ENCODE measurements at places on chromosomes 6 and 20.

DNA sequence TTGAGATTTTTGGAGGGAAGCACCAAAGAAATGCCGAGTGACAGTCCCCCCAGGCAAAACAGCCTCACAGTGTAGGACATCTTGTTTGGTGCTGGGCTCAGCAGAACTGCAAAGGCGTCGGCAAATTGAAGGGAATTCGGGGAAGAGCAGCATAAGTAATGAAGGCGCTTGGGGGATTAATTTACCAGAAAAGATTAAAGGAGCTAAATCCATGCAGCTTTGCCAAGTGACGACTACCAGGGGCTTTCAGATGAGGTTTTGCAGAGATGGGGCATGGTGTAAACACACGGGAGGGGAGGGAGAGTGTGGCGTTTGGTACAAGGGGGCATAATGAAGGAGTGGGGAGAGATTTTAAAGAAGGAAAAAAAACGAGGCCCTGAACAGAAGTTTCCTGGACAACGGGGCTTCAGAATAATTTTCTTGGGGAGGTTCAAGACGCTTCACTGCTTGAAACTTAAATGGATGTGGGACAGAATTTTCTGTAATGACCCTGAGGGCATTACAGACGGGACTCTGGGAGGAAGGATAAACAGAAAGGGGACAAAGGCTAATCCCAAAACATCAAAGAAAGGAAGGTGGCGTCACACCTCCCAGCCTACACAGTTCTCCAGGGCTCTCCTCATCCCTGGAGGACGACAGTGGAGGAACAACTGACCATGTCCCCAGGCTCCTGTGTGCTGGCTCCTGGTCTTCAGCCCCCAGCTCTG is 45.4 kb upstream of the CDH22 start:
- DNase-seq = no peak

DNA sequence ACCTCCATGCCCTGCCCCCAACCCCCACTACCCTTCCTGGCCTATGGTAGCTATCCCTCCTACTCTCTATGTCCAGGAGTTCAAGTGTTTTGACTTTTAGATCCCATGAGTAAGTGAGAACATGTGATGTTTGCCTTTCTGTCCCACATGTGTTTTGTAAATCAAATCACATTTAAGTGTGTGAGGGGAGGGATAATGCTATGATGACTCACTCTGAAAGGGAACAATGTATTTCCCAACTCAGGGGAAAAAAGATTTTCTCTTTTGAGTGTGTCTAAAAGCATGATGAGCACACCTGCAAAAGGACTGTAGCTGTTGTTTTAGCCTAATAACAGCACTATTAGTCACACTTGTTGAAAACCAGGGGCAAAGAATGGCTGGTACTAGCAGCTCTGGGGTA is 193.7 kb downstream of the GJA10 start:
- DNase-seq = peak; percentile 98

GRCh38 chr6:168315596-168315995 is 4.0 kb downstream of the DACT2 start:
- no peak for DNase-seq

GRCh38 chr20:40251284-40251932 is 437.6 kb downstream of the MAFB start:
- DNase-seq = peak; percentile 41

GRCh38 chr6:11273406-11274065 is 41.1 kb upstream of the NEDD9 start:
- no peak for DNase-seq

DNA sequence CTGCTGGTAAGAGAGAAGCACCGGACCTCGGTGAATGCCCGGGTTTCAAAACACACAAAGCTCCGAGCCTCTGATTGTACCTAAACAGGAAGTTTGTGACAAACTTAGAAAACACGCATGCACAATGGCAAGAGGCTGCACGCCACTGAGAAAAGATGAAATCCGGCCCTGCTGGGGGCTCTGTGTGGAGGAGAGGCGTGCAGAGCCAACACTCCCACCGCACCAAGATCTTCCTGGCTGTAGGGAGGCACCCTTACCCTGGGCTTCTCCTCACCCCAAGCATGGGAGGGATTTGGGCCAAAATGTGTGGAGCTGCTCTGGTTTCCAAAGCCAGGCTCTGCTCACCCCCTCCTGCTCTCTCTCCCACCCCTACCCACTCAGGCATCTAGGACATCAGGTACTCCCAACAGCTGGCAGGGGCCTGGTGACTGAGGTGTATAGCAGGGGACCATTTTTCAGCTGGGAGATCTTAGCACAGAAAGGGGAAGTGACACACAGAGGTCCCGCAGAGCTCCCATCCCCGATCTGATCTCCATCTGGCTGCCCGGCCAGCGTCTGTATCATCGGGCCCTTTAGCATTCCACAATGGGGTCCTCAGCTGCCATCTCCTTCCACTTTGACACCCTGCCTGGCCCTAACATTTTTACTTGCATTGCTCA is 84.2 kb downstream of the TRERF1 start:
- DNase-seq = no peak

All from foreskin keratinocyte (primary cell).